ENCODE measurements at places on chromosomes 12 and 14.

DNA sequence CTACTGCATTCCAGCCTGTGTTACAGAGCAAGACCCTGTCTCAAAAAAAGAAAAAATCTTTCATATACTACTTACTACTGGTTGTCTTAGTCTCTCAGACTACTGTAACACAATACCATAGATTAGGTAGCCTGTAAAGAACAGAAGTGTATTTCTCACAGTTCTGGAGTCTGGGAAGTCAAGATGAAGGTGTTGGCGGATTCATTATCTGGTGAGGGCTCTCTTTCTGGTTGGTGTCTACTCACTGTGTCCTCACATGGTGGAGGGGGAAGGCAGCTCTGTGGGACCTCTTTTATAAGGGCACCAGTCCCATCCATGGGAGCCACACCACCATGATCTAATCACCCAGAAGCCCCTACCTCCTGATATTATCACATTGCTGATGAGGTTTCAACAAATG, 14.4 kb downstream of the WDR20 start:
- DNase-seq = no peak

GRCh38 chr12:71682466-71682865, 3.4 kb upstream of the TMEM19 start:
- DNase-seq = no peak

GRCh38 chr14:88853129-88853528, 28.7 kb downstream of the TTC8 start:
- DNase-seq = no peak

GRCh38 chr14:56797569-56798446, 12.5 kb downstream of the OTX2 start:
- no peak for DNase-seq

DNA sequence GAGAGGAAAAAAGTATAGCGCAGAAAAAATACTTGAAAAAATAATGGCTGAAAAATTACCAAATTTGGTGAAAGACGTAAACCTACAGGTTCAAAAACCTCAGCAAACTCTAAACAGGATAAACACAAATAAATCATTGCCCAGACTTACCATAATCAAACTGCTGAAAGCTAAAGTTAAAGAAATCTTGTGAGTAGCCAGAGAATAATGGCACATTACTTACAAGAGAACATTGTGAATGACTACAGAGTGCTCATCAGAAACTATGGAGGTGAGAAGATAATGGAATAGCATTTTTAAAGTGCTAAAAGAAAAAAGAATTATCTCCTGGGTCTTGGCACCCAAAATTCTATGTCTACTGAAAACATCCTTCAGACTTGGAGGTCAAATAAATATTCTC, 36.0 kb downstream of the ATF1 start:
- DNase-seq = no peak

DNA sequence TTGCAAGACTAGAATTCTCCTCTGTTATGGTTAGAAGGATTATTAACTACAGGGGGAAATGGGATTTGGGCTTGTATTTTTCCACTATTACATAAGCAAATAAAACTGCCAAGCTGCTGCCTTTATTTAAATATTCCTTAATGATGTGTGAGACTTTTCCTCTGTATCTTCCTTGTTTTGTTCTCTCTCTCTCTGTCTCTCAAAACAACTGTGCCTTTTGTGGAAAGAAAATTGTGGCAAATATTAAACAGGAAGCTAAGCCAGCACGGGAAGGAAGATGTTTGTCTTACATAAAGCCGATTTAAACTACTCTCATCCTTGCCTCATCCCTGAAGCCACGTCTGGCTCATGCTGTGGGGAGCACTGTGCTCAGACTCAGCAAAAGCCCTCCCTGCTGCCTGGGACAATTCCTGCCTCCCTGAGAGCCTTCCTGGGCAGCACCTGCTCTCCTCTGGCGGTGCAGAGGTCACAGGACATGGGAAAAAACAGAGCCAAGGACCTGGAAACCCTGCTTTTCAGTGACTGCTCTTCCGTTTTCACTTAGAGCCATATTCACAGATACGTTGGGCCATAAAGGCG, 237.2 kb downstream of the SLC15A4 start:
- DNase-seq = no peak

DNA sequence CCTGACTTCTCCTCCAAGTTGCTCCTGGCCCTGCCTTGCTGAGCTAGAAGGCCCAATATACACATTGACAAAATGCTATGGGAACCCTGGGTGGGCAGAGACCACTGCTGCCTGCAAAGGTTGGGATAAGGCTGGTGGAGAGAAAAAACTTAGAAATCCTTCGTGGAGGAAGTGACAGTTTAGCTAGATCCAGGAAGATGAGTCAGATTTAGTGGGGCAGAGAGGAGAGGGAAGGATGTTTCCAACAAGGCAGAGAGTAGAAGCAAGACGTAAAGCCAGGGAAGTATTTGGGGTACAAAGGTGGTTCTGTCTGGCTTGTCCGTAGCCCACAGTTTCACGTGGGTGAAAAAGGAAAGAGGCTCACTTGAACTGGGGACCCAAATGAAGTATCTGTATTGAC, 69.0 kb upstream of the CLMN start:
- DNase-seq = no peak

DNA sequence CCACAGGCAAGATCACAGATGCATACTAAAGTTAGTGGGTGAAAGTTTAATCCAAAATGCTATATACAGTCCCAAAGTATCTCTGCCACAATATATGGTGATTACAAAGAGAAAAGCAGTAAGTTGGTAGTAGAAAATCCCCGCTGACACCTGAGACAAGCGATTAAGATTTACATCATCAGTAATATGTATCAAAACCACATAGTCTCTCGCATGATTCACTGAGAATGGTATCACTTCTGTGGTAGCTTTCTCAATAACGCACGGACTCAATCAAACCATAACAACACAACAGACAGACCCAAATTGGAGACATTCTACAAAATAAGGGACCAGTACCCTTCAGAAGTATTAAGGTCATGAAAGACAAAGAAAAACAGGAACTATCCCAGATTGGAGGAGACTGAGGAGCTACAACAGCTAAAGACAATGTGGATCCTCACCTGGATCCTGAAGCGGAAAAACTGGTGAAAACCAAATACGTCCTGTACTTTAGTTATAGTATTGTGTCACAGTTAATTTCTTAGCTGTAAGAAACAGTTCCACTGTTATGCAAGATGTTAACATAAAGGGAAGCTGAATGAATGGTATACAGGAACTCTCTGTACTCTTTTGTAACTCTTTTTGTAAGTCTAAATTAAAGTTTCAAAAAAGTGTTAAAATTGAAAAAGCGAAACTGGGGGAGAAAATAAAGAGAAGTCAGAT, 51.0 kb downstream of the SPTLC2 start:
- DNase-seq = no peak

DNA sequence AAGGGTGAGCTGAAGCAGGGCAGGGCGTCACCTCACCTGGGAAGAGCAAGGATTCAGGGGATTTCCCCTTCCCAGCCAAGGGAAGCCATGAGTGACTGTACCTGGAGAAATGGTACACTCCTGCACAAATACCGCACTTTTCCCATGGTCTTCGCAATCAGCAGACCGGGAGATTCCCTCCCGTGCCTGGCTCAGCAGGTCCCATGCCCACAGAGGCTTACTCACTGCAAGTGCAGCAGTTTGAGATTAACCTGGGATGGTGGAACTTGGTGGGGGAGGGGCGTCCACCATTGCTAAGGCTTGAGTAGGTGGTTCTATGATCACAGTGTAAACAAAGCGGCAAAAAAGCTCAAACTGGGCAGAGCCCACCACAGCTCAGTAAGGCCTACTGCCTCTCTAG, 11.0 kb upstream of the DHRS4 start:
- DNase-seq = no peak

DNA sequence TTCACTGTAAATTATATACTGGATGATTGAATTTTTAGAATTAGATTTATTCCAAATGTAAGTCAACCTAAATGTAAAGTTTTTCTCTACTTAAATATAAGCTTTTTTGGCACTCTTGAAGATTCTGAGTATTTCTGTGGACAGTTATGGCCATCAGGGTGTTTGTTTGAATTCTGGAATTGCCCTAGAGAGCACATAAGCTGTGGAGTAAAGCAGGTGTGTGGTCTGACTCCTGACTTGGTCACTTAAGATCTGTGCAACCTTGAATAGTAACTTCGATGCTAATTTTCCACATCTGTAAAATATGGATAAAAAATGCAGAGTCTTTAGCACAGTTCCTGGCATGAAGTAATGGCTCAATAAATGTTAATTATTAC, 64.4 kb downstream of the FUT8 start:
- DNase-seq = no peak

- peak; percentile 90 for DNase-seq
These were observed 91.5 kb upstream of the PRB2 start for GRCh38 chr12:11486623-11487444.

DNA sequence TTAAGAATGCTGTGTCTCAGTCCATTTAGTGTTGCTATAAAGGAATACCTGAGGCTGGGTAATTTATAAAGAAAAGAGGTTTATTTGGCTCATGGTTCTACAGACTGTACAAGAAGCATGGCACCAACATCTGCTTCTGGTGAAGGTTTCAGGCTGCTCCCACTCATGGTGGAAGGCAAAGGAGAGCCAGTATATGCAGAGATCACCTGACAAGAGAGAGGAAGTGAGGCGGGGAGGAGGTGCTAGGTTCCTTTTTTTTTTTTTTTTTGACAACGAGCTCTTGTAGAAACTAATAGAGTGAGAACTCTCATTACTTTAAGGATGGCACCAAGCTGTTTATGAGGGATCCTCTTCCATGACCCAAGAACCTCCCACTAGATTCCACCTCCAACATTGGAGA, 121.6 kb downstream of the NUBPL start:
- DNase-seq = no peak

- DNase-seq = peak; percentile 74
These were observed 89.7 kb downstream of the TMCC3 start for GRCh38 chr12:94560431-94561221.
